B cell (primary cell): ENCODE measurements at places on chromosomes 3 and 15. TPM values are rescaled to one million over a fixed set of nuclear protein-coding genes. Genes with fewer than 3 reads are reported as not detected.
A peak's percentile ranks its signal among the peaks of the same experiment; 100 is the strongest.

- DNase-seq = peak; percentile 51
- no peaks in the 10 kb centered on the region for H3K27me3 ChIP-seq
- H3K27ac ChIP-seq = peak overlapping the region; percentile 53
- H3K4me3 ChIP-seq = peak overlapping the region; percentile 38
Measured at GRCh38 chr15:75695220-75695619, 17.4 kb downstream of the CSPG4 start.

The CLDN1 gene
- total RNA-seq = not detected in 2 replicates

- H3K27ac ChIP-seq = no peak overlapping the region
- H3K4me1 ChIP-seq = no peaks in the 10 kb centered on the region
- peaks cover 6% of the 10 kb centered on the region for H3K36me3 ChIP-seq
- H3K4me3 ChIP-seq = no peak overlapping the region
Measured at GRCh38 chr15:101225658-101226057, 26.2 kb downstream of the CHSY1 start.

The MOBP gene
- not detected in 2 replicates for total RNA-seq

DNA sequence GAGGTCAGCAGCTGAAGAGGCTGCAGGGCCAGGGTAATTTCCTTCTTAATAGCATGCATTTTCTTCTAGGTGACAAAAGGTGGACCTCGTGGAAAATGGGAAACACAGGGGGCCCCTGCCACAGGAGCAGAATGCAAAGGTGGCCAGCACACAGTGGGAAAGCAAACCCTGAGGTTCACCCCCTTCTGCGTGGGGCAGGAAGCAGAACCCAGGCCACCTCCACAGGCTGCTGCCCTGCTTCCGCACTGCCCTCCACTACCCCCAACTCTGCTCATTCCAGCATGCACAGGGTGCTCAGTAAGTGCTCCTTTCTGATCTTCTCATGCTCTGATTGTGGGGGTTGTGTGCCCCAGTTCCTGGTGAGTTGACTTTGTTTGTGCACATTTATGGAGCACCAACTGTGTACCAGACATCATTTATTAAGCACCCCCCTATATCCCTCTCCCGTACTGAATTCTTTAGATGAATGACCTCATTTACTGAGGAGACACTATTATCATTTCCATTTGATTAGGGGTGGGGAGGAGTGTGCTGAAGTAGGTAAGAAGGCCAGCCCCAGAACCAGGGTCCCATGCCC, 12.7 kb upstream of the FGD5 start:
- no peaks in the 10 kb centered on the region for H3K4me1 ChIP-seq
- no peaks in the 10 kb centered on the region for H3K36me3 ChIP-seq
- no peaks in the 10 kb centered on the region for H3K27me3 ChIP-seq
- H3K27ac ChIP-seq = no peak overlapping the region
- no peak for DNase-seq

GRCh38 chr3:107904536-107905066, 186.2 kb downstream of the CD47 start:
- no peak overlapping the region for H3K27ac ChIP-seq
- no peaks in the 10 kb centered on the region for H3K36me3 ChIP-seq
- H3K27me3 ChIP-seq = no peaks in the 10 kb centered on the region
- no peak overlapping the region for H3K4me3 ChIP-seq
- no peaks in the 10 kb centered on the region for H3K4me1 ChIP-seq
- DNase-seq = no peak

DNA sequence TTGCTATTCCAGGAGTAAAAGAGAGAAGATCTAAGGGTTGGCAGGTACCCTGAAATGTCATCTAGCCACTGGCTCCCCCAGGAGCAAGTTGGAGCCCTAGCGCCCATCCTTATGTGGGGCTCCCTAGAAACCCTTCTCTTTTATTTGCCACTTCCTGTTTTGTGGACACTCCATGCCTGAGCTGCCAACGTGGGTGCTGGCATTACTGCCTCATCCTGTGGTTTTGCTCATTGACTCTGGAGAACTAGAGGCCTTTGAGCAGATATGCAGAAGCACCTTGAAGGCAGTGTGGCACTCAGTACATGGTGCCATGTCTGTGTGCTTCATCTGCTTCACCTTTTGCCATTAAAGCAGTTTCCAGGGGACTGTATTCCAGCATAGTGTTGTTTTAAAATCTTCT, 8.1 kb downstream of the EDEM1 start:
- H3K27ac ChIP-seq = peak overlapping the region; percentile 97
- H3K27me3 ChIP-seq = no peaks in the 10 kb centered on the region
- peaks cover 85% of the 10 kb centered on the region for H3K4me1 ChIP-seq

- H3K4me1 ChIP-seq = peaks cover 53% of the 10 kb centered on the region
- no peak overlapping the region for H3K4me3 ChIP-seq
- no peaks in the 10 kb centered on the region for H3K27me3 ChIP-seq
- no peak for DNase-seq
- no peak overlapping the region for H3K27ac ChIP-seq
Measured at GRCh38 chr3:141491929-141492328, 5.1 kb downstream of the RASA2 start.

DNA sequence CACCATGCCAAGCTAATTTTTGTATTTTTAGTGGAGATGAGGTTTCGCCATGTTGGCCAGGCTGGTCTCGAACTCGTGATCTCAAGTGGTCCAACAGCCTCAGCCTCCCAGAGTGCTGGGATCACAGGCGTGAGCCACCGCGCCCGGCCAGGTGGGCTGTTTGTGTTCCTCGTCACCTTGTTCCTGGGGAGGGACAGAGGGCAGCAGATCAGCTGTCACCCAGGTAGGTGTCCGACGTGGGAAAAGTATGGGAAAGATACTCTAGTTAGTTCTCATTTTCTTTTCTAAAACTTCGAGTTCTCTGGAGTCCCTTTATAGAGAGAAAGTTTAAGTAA, 28.7 kb upstream of the SACM1L start:
- no peak for DNase-seq
- H3K36me3 ChIP-seq = peaks cover 33% of the 10 kb centered on the region
- no peaks in the 10 kb centered on the region for H3K27me3 ChIP-seq
- H3K4me3 ChIP-seq = no peak overlapping the region
- peaks cover 15% of the 10 kb centered on the region for H3K4me1 ChIP-seq

DNA sequence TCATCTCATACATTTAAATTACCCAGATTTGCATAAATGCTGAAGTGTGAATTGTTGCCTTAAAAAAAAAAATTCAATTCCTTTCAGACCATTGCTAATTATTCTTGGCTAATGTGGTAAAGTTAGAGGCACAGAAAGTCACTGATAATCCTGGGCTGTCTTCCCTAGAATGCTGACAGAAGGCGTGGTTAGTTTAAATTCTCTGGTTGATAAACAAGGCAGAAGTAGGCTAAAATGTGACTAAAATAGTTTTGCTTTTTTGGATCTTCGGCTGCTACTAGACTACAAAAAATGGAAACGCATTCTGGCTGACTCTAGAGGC, 193.7 kb downstream of the OTOL1 start:
- DNase-seq = no peak
- H3K4me3 ChIP-seq = no peak overlapping the region
- no peak overlapping the region for H3K27ac ChIP-seq
- H3K4me1 ChIP-seq = no peaks in the 10 kb centered on the region
